ENCODE measurements at places on chromosomes 1 and 21. TPM values are rescaled to one million over a fixed set of nuclear protein-coding genes. Genes with fewer than 3 reads are reported as not detected.

- no peaks in the 10 kb centered on the region for H3K27me3 ChIP-seq
- no peak for DNase-seq
- H3K27ac ChIP-seq = peak overlapping the region; percentile 84
- peak overlapping the region; percentile 9 for H3K4me3 ChIP-seq
Measured at GRCh38 chr1:174965362-174966007, 34.3 kb upstream of the CACYBP start.

DNA sequence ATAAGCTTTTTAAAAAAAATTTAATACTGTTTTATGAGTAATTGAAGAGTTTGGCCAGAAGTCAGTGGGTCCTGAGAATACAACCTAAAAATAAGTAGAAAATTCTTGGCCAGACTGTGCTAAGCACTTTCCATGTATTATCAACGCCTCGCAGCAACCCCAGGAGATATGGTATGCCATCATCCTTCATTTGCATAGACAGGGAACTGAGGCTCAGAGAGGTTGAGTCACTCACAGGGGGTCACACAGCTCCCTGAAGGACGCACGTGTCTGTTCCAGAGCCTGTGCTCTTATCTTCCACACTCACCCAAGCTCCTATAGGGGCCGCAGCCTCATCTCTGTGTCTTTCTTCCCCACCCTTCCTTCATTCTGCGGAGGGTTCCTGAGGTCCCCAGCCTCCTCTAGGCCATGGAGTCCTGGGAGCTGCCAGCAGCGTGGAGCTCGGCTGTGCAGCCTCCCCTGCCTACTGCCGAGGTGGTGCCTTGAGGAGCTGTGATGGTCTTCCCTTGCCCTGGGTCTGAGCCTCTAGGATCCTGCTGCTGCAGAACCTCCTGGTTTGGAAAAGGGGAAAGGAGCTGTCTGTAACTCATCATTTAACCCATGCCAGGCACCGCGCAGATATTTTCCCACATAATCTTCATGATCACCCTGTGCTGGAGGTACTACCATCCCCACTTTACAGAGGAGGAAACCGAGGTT is 30.3 kb upstream of the ECE1 start:
- DNase-seq = no peak
- H3K27ac ChIP-seq = peak overlapping the region; percentile 85
- no peak overlapping the region for H3K4me3 ChIP-seq
- peaks cover 75% of the 10 kb centered on the region for H3K4me1 ChIP-seq

DNA sequence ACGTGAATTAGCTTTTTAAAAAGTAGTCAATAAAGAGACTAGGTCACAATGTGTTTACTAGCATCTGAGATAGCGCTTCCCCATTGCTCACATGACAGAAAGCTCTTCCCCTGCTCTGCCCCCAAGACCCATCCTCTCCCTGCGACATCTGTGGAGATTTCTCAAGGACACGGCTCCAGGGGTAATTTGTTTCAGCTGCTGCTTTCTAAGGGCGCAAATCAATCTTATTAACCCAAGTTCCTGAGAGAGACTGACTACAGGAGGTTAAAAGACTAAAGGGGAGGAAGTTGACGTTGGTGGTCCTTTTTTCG is at the start of gene MYOCOS:
MYOCOS (plus strand) TSS at position 92 of the 311 bp plus-strand sequence. CDS start 1,641 bp downstream, outside the sequence.
- H3K27me3 ChIP-seq = no peaks in the 10 kb centered on the region
- H3K27ac ChIP-seq = no peak within 1 kb of the TSS
- H3K36me3 ChIP-seq = no peaks in the 10 kb centered on the region
- no peaks in the 10 kb centered on the region for H3K4me1 ChIP-seq
- no peak within 1 kb of the TSS for H3K4me3 ChIP-seq
- no peak for DNase-seq

GRCh38 chr1:160171354-160171753 is 19.0 kb upstream of the CASQ1 start:
- DNase-seq = no peak
- H3K4me1 ChIP-seq = no peaks in the 10 kb centered on the region
- H3K4me3 ChIP-seq = no peak overlapping the region

DNA sequence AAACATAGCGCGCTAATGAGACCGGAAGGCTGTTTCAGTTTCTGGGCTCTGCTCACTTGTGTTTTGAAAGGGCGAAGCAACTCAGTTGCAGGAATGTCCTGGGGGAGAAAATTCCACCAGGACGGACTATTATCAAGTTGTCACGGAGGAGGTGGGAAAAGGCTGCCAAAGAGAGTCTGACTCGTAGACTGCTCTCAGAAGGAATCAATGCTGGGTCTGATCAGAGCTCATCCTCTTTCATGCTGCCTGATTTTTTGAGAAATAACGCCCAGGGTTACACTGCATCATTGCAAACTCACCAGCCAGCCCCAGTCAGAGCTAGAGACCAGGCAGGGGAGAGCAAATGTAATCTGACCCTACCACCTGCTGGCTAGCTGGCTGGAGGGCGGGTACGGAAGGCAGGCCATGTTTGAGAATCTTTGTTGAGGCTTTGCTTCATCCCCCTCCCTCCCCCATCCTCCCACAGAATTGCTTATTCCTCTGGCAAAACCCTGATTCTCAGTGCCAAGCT is 36.4 kb upstream of the BCL9 start:
- no peaks in the 10 kb centered on the region for H3K27me3 ChIP-seq
- no peaks in the 10 kb centered on the region for H3K4me1 ChIP-seq
- no peak for DNase-seq
- no peak overlapping the region for H3K4me3 ChIP-seq

DNA sequence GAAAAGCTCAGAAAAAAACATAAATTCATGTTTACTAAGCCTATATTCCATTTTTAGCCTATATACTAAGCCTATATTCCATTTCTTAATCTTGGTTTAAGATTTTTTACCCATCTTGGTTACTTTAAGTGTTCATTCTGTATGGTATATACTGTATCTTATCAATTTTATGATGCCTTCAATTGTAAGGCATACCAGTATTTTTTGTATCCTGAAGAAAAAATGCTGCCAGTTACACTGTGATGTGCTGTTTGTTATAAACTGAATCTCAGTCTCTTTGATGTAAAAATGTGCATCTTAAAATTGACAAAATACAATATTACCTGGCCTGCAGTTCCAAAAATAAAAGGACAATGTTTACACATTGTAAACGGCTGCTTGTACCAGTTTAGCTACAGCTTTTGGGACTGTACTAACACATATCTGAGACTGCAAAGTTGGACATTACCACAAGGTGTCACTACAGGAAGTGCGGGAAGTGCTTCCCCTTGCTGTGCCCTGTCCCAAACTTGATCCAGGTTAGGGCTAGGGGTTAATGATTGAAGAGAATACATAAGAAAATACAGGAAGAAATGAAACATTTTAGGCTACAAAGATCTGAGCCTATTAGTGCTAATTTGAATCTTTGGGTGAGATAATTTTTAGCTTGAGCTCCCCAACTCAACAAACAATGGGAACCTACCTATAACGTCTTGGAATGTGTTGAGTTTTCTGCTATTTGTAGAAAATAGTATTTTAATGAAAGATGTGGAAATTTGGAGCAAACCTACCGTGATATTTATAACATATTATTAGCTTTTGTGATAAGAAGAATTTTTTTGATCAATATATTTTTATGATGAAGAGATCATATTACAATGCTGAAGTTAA is 108.9 kb downstream of the LBR start:
- H3K27me3 ChIP-seq = no peaks in the 10 kb centered on the region
- no peaks in the 10 kb centered on the region for H3K4me1 ChIP-seq

DNA sequence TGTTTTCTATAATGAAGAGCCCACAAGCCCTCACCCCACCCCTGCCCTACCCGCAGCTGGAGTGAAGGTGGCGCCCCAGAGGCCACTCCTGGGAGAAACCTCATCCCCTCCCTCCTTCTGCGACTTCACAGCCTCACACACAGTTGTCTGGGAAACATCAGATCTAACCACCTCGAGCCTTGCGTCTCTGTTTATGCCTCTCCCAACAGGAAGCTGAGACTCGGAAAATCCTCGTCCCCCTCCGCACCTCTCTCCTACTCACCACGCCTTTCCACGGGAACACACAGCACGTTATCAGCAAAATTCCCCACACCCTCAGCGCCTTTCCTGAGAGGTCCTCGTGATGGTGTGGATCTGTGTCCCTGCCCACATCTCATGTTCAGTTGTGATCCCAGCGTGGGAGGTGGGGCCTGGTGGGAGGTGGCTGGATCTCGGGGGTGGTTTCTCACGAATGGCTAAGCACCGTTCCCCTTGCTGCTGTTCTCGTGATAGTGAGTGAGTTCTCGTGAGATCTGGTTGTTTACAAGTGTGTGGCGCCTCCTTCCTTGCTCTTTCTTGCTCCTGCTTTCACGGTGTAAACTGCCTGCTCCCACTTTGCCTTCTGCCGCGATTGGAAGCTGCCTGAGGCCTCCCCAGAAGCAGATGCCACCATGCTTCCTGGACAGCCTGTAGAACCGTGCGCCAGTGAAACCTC is 190.6 kb downstream of the KIF26B start:
- no peaks in the 10 kb centered on the region for H3K4me1 ChIP-seq
- DNase-seq = no peak
- no peaks in the 10 kb centered on the region for H3K27me3 ChIP-seq
- no peaks in the 10 kb centered on the region for H3K36me3 ChIP-seq

DNA sequence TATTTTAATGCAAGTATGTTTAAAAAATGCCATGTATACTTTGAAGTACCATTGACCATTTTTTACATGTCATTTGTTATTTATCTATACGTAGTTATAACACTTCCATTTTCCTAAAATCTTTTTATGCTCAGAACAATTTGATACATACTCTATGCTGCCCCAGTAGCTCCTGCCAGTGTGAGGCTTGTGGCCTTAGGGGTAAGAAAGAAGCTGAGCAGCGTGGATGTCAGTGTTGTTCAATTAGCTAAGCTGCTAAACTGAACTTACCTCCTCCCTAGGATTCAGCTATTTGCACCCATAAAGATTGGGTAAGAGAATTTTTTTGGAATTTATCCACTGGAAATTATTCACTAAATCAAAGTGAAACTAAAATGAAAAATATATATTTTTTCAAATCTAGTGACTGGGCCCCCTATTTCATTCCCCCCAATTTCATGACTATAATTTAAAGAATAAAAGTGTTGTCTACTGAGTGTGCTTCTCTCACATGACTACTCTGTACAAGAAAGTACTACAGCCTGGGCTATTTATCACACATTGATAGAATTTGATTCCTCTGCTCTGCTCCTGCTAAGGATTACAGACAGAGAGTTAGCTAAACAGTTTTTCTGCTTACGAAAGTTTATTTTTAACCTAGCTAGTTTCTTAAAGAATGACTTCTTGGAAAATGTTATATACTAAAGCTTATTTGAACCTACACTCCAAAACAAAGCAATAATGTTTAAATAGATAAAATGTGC is 1030.3 kb upstream of the ADGRL4 start:
- H3K4me1 ChIP-seq = no peaks in the 10 kb centered on the region
- DNase-seq = no peak
- no peaks in the 10 kb centered on the region for H3K36me3 ChIP-seq
- H3K27ac ChIP-seq = no peak overlapping the region

- DNase-seq = no peak
- no peak overlapping the region for H3K27ac ChIP-seq
- H3K4me1 ChIP-seq = no peaks in the 10 kb centered on the region
- H3K27me3 ChIP-seq = no peaks in the 10 kb centered on the region
- H3K4me3 ChIP-seq = no peak overlapping the region
Measured at GRCh38 chr21:29152916-29153315, 22.5 kb downstream of the MAP3K7CL start.

DNA sequence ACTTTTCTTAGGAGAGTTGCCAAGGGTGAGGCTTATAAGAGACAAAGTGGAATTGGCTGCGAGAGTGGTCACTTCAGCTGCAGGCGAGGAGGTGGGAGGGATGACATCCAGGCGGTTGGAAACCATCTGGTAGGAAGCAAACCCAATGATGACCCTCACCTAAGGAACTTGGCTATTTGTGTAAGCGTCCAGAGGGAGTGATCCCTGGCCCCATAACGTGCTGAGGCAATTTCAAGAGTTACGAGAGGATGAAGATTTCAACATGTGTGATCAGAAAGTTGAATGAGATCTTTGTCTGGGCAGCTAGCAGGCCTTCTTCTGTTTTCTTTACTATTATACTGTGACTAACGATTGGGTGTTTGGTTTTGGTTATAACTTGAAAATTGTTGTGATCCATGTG is 102.7 kb upstream of the VANGL1 start:
- H3K4me1 ChIP-seq = no peaks in the 10 kb centered on the region
- H3K4me3 ChIP-seq = no peak overlapping the region
- no peaks in the 10 kb centered on the region for H3K36me3 ChIP-seq
- no peaks in the 10 kb centered on the region for H3K27me3 ChIP-seq
- H3K27ac ChIP-seq = no peak overlapping the region

Gene ACOT11
- total RNA-seq = 5.0 TPM

Gene TIMM17A
- total RNA-seq = 33.9 TPM
